ENCODE measurements at places on chromosomes 3 and 15.

DNA sequence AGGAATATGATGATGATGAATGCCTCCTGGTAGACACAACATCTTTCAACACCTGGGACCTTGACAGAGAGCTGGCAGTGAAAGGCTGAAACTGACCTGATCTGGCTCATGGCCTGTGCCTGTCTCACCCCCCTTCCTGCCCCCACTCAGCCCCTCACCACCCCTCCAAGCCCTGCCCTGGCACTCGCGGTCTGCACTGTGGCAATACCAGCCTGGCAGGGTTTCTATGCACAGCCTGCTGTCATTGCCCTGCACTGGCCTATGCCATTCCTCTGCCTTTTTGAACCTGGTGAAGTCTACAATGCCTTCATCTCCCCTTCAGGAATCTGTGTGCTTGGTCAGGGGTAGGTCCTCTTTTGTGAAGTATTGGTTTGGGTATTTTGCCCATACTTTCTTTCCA lies 56.5 kb downstream of the ACAD9 start:
- DNase-seq, result no peak

DNA sequence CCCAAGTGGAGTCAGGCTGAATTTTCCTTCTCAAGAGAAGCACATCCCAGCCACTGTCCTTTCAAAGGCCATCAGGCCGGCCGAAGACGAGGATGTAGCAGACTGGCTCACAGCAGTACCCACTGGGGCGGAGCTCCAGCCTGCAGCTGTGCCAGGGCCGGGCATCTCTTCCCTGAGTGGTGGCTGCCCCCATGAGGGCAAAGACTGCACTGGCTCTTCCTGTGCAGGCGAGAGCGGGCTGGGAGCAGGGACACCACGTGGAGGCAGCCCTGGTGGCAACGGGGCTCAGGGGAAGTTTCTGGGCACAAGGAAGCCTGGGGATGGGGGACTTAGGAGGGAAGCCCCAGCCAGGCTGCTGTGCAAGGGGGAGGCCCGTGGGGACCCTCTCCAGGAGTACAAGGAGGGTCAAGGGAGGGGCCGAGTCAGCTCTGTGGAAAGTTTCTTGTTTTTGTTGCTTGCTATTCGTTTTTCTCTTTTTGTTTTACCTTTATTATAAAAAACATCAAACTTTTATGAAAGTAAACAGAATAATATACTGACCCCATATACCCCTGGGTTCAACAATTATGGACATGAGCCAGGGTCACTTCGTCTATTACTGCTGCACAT lies 66.1 kb downstream of the RPN1 start:
- DNase-seq, result peak; percentile 85

DNA sequence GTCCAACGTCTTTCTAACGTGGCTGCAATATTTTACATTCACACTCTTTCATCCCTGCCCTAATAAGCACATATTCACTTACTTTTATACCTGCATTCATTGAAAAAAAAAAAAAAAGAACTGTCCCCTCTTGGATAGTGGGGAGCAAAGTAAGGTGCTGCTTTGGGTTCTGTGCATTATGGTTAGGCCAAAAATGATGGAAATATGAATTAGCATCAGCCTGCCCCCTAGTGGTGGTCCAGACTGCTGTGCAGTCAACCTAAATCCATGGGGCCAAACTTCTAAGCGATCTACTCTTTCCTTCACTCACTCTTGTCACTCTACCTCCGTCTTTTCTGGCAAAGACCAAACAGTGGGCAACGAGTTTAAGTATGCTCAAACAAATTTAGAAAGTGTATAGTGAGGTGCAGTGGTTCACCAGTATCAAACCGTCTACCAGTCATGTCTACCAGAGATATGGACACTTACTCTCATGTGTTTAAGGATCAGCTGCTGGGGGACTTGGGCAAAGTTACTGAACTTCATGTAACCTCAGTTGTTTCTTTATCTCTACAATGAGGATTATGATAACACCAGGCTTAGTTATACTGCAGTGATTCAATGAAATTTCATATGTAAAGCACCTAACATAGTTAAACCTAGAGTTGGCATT lies 61.5 kb upstream of the GRM7 start:
- DNase-seq, result peak; percentile 61

DNA sequence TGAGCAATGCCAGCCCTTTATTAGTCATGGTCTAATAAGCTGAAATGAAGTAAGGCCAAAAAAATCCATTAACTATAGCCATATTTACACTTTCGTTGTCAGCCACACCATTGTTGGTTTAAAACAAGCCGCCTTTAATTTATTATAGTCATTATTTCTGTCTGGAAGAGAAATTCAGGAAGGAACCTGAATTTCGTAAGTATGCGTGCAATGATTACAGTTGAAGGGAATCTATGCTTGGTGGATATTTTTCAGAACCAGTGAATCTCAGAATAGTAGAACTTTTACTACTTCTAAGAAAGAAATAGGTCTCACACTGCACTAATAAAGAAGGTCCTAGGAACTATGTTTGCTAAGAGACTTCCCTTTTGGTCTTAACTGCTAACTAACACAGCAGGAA lies 59.1 kb downstream of the FAM43A start:
- no peak for DNase-seq

DNA sequence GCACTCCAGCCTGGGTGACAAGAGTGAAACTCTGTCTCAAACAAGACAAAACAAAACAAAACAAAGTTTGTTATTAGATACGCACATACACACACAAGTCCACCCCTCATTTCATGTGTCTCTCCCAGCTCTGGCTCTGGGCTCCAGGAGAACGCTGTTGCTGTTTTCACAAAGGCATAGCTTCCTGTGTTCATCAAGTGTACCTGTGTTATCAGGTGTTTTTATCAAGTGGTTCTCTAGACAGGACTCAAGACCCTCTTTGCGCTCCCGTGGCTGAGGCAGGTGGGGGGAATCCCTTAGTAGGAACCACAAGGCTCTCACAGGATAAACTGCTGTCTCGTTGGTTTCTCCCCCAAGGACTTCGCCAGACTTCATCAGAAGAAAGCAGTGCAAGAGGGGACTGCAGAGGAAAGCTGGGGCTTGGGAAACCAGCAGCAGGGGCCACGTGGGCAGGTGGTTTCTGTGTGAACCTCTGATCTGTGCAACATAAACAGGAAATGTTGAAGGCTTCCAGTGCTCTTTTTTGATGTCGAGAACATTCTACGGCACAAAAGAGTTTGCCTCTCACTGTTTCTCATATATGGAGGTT lies 6.9 kb upstream of the PPP1R2 start:
- no peak for DNase-seq

DNA sequence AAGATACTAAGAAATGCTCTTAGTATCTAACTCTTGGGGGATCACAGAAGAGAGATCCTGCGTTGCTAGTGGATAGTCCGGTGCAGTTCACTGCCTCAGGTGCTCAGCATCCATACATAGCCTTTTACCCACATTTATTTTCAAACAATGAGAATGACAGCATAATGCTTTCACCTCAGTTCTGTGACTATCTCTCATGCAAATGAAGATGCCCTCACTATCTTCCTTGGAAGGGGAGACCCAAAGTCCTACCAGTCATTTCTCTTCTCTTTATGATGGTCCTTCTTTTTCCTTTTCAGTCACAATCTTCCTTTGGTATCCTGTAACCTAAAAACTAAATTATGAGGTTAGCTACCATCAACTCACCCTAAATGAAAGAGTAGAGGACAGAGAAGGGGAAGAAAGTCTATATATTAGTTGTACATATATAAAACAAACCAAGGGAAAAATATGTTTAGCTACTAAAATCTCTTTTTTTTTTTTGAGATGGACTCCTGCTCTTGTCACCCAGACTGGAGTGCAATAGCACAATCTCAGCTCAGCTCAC lies 30.9 kb upstream of the SLC28A2 start:
- DNase-seq, result no peak

GRCh38 chr15:47961401-47962090 lies 159.2 kb upstream of the SLC24A5 start:
- no peak for DNase-seq

- DNase-seq, result no peak
Measured at GRCh38 chr3:159113221-159113875, 311.5 kb downstream of the MFSD1 start.

DNA sequence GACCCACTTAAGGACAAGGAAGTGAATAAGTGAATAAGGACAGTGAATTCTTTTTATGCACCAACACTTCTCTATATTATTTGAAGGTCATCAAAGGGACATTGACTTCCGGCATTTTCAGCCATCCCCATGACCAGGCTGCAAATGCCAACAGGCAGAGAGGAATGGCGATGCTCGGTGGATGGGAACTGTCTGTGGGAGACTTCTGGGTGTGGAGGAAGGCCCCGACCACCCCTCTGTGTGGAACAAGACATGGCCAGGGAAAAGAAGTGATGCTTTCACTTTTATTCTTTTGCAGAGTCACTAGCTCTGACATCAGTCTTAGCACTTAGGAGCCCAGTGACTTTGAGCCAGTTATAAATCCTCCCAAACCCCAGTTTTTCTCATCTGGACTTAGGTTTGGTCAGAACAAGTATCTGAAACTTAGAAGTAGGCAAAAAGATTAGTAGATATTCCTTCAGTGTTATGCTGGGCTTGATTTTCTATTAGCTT lies 84.5 kb downstream of the KBTBD8 start:
- no peak for DNase-seq

- no peak for DNase-seq
Measured at GRCh38 chr3:197525706-197526105, 30.1 kb downstream of the BDH1 start.

- peak; percentile 84 for DNase-seq
Measured at GRCh38 chr3:45795882-45796765, at the start of gene SLC6A20. SLC6A20 (minus strand) TSS chr3:45796536; CDS start chr3:45796419, 117 bp downstream.

DNA sequence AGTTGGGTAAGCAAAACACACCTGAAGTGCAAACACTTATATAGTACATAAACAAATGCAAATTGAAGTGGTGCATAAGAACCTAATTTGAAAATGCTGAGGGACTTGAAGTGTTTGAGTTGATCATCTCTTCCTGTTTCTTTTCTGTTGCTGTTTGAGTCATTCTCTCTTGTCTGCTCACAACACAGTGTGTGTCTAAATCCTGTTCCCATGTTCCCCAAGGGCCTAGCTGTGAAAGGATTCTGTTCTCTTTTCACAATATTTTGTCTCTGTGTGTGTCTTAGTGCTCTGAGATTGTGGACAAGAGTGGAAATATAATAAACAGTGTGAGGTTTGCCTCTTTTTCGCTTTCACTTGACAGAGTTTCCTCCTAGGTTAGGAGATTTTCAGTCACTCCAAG lies 6.1 kb downstream of the CD96 start:
- DNase-seq, result no peak

- DNase-seq, result no peak
Measured at GRCh38 chr3:98449606-98450193, 13.3 kb upstream of the OR5K1 start.

DNA sequence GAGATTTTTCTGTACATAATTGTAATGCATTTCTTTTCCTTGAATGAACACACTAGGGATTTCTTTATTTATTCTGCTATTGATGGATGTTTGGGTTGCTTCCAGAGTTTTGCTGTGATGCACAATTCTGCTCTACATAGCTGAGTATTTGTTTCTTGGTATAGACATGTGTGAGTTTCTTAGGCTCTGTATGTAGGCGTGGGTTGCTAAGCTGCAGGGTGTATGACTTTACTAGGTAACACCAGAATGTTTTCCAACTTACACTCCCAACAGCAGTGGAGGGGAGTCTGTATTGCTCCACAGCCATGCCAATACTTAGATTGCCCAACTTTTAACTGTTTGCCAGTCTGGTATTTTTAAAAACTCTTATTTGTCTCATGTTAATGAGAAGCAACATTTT lies 155.5 kb upstream of the TNIK start:
- DNase-seq, result no peak

GRCh38 chr3:191531434-191531972 lies 70.5 kb downstream of the PYDC2 start:
- DNase-seq, result no peak

- no peak for DNase-seq
Measured at GRCh38 chr3:30162579-30162978, 443.8 kb upstream of the TGFBR2 start.

- DNase-seq, result no peak
Measured at GRCh38 chr3:147793841-147794240, 384.7 kb downstream of the ZIC1 start.

DNA sequence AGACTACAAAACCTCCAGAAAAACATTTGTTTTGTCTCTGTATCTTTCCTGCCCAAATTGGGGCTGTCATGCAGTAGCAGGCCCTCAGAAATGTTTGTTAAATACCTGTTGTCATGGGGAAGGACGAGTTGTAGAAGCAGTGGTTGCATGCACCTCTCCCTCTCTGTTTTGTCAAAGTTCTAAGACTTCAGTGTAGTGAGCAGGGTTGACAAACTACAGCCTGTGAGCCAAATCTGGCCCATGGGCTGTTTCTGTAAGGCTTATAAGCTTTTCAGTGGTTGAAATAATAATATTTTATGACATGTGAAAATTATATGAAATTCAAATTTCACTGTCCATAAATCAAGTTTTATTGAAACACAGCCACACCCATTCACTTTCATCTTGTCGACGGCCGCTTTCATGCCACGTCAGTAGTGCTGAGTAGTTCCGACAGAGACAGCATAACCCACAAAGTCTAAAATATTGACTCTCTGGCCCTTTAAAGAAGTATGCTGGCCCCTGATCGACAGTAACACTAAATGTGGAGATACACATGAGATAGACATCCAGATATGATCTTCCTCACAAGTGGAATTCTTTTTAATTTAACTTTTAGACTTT lies 102.9 kb downstream of the PDZRN3 start:
- no peak for DNase-seq

DNA sequence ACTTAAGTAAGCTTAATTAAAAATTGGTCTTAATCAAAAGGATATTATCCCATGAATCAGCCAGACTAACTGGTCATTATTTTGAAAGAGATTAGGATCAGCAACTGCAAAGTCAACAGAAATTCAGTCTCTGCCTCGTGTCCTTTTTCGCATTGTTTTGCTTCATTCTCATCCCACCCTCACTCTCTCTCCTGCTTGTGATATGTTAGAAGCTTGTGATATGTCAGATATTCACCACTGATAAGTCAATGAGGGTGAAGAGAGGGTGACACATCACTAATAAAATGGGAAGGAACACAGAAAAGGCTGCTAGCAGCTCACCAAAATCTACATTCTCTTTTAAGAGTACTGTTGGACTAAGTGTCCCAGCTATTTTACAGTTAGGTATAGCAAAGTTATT lies 146.1 kb downstream of the SUCNR1 start:
- no peak for DNase-seq

DNA sequence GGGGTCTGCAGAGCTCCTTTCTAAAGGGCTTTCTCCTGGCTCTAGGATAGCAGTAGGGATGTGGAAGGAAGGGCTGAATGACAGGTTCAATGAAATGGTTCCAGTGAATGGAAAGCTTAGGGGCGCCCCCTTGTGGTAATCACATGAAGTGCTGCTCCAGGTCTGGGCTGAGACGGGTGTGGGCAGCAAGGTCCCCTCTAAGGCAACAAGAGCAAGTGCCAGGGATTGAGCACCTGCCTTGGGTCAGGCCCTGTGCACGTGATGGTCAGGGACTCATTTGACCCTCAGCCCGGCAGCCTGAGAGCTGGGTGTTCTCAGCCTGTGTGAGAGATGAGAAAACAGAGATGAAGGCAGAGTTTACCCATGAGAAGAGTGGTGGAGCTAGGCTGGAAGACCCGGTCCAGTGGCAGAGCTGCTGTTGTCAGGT lies 12.1 kb upstream of the CX3CR1 start:
- DNase-seq, result peak; percentile 81

Measured in D341Med (cell line).